ENCODE measurements at places on chromosomes 2 and 18. TPM values are rescaled to one million over a fixed set of nuclear protein-coding genes. Genes with fewer than 3 reads are reported as not detected.

Gene C2orf80
- total RNA-seq: not detected

Gene SP110
- 7.4 TPM for total RNA-seq

Gene ABCG5
- total RNA-seq: not detected

Gene GAREM1
- total RNA-seq: 1.4 TPM

Gene LINC00305
- total RNA-seq: not detected

Gene ACYP2
- 9.4 TPM for total RNA-seq

Gene SERPINB10
- total RNA-seq: not detected

Gene FOXD4L1
- total RNA-seq: 0.17 TPM

Gene G6PC2
- not detected for total RNA-seq

Gene ATP8B1
- 72.5 TPM for total RNA-seq

Gene TCF7L1
- 8.5 TPM for total RNA-seq
